ENCODE measurements at places on chromosomes 2 and 18.

DNA sequence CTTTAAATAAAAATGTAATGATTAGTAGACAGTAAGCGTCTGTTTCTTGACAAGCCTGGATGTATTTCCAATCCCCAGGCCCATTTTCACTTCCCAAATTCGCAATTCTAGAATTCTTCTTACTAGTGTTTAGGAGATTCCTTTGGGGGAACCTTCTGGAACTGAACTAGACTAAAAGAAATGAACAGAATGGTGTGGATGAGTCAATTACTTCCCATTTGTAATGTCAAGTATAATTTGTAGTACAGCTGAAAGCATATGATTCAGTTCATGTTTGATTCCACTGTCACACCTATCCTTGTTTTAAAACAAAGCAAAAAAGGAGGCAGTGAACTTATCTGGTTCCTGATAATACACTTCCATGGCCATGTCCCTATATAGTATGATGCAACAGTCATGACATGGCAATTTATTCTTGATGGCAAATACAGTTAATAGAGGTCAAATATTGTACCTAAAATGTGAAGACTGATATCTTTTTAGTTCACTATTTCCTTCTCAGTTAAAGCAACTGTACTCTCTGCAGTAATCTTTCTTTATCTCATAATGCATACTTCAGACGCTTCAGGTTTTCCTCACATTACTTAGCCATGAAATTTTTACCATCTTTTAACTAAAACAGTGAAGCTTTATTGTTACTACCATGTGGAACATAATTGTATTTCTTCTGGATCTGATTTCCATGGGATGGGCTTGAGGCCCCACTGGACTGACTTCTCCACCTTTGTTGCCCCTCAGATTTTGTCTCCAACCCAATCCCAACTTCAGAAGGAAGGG, 2.0 kb downstream of the IDH1 start:
- DNase-seq, result no peak

DNA sequence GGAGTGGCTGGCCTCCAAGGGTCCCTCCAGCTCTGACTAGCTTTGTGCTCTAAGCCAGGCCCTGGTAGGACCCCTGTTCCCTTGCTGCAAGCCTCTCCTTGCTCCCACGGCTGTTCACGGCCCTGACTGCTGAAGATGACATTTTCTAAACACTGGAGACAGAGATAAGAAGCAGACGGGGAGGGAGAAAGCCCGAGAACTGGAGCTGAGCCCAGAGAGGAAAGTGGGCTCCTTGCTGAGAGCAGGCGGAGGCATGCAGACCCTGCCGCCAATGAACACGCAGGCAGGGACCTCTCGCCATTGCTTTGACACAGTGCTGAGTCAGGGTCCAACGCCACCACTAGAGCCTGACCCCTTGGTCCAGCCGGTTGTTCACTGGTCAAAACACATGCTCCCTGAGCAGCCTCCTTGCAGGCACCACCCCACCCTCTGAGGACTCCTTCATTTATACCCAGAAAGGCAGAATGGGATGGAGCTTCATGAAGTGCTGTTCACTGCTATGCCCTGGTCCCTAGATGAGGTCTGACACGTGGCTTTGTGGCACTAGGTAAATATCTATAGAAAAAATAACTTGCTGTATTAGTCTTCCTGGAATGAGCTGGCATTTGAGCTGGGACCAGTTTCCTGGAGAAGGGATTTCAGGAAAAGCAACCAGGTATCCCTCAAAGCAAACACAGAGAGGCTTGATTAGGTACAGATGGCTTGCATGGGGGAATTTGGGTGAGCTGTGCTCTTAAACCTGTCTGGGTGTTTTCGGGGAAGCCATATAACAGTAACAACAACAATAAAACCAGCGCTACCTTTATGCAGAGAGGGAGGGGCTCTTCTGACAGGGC, 65.7 kb downstream of the MCFD2 start:
- no peak for DNase-seq

DNA sequence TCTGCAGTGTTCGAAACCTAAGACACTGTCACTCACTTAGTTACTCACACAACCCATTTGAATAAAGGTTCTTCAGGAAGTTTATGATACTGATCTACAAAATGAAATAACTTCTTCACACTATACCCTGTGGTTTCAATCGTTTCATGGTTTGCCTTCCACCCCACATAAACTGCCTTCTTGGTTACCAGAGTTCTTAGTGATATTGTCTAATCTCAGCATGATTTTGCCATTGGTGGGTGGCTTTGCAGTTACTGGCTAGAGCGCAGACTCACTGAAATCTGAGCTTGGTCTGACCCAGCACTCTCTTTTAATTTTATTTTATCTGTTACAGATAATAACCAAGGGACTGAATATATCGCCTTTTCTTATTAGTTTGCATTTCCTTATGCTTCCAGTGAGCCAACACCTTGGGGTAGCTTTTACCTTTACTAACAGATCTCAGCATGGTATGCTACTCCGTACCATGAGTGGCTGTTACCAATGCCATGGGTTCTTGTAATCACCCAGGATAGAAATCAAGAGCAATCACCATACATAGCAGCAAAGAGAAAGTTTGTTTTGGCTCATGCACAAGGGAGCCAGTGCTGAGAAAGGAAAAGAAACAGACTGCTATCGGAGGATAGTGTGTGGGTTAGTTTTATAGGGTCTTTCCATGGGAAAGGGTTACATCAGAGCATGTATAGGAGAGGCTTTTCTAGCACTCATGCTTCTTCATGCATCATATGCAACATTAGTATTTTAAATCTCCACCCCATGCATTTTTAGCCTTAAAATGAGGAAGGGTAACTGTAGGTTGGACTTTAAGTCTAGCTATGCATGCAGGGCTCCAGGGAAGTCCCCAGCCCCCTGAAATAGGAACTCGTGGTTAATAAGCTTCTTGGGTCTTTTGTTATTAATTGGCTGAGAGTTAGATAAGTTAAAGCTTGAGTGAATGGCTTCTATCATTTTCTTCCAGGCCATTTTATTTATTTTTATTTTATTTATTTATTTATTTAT, 33.3 kb downstream of the ANXA4 start:
- DNase-seq, result peak; percentile 67

GRCh38 chr18:59085126-59085794, 54.4 kb upstream of the SEC11C start:
- no peak for DNase-seq

GRCh38 chr2:196143730-196144131, 27.6 kb downstream of the STK17B start:
- no peak for DNase-seq
